ENCODE measurements at places on chromosomes 1 and 21. TPM values are rescaled to one million over a fixed set of nuclear protein-coding genes. Genes with fewer than 3 reads are reported as not detected.

The PLXNA2 gene
- polyA plus RNA-seq, result 11.6 TPM

The LORICRIN gene
- polyA plus RNA-seq, result not detected

The TGFB2 gene
- 15.1 TPM for polyA plus RNA-seq

The F13B gene
- polyA plus RNA-seq, result not detected

The ANGPTL3 gene
- polyA plus RNA-seq, result 14.3 TPM

The NTMT2 gene
- not detected for polyA plus RNA-seq

The THEM5 gene
- 0.49 TPM for polyA plus RNA-seq

The PLCH2 gene
- polyA plus RNA-seq, result 0.74 TPM

The PGLYRP3 gene
- polyA plus RNA-seq, result not detected

The KRTAP19-5 gene
- not detected for polyA plus RNA-seq

The VASH2 gene
- polyA plus RNA-seq, result 20.3 TPM

The NUCKS1 gene
- 459 TPM for polyA plus RNA-seq

The ATPAF1 gene
- polyA plus RNA-seq, result 107 TPM

The LRRN2 gene
- 10.6 TPM for polyA plus RNA-seq

The TDRD5 gene
- 4.4 TPM for polyA plus RNA-seq

The PRDX6 gene
- 355 TPM for polyA plus RNA-seq

The ADGRB2 gene
- polyA plus RNA-seq, result 10.1 TPM
